ENCODE measurements at places on chromosomes 6 and 20. TPM values are rescaled to one million over a fixed set of nuclear protein-coding genes. Genes with fewer than 3 reads are reported as not detected.

GRCh38 chr6:125117818-125118217 is 35.8 kb upstream of the TPD52L1 start:
- DNase-seq: no peak

GRCh38 chr6:95517568-95517967 is 59.8 kb upstream of the MANEA start:
- DNase-seq: no peak

The SF3B5 gene
- total RNA-seq: 110 TPM

- DNase-seq: no peak
Measured at GRCh38 chr6:153103319-153103655, 27.8 kb downstream of the RGS17 start.

The KCNK15 gene
- 3.4 TPM for total RNA-seq

DNA sequence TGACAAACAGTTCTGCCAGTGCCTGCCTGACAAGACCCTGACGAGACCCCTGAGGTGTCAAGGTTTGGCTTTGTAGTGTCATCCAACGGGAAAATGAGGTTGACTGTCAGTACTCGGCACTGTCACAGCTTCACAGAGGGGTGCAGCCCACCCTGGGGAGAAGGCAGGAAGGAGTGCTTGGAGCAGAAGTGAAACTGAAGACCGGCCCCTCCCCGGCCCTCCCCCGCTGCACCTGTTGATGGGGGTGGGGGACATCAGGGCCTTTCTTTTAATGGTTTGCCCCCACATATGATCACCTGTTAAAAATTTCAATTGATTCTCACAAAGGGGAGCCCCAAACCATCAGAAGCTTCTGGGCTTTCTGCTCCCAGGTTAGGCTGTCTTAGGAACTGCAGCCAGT is 6.8 kb downstream of the PMEPA1 start:
- no peak for DNase-seq

DNA sequence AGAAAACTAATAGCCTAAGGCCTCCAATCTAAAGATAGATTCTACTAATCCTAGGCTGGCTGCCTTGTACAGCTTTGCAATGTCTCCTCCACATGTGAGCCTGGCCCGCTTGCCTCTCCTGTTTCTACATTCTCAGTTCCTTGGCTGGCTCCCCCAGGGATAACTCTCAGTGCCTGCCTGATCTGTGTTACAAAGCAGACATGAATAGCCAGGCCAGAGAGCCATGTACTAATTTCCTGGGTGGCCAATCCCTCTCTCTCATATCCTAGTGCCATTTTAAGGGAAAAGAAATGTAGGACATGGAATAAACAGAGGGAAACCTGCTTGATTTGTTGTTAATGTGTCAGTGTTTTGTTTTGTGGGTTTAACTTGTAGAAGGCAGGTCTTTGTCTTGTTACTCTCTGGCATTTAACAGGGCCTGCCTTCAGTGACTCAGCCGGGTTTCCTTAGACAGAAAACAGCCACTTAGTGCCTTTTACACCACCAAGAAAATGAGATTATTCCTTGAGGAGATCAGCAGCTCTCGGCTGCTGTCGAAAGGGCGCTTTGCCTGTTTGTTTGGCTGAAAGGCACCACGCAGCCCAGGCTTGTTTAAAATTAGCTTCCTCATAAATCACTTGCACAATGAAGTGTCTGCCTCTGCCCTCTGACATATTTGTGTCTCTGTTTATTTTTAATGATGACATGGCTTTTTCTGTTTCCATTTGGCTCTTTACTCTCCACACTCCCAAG is 702.7 kb downstream of the MAFB start:
- DNase-seq: peak; percentile 56

The NFATC2 gene
- 10.6 TPM for total RNA-seq

DNA sequence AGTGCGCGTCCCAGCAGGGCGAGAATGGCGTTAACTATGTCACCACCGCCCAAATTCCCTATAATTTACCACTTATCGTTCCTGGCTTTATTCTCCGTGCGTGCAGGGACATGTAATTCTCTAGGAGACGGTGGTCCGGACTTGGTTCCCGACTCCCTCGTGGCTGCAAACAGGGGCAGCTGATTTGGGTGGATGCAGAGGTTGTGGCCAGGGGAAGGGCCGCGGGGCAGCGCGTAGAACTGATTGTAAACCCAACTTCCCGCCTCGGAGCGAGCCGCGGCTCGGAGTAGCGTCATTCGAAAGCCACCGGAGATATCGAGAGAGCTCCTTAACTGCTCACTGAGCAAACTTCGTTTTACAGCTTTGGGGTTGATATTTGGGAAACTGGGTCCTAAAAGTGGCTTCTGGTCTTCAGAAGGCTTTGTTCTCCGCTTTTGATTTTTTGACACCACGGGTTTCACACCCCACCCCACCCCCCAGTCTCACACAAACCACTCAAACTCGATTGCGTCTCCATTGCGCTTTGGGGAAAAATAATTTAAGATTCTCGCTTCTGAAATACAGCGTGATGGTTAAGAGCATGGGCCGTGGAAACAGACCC is 17.5 kb upstream of the ZSCAN9 start:
- no peak for DNase-seq

- DNase-seq: no peak
Measured at GRCh38 chr6:36924778-36925374, 29.7 kb upstream of the PI16 start.

The PREX1 gene
- total RNA-seq: 19.9 TPM
